ENCODE measurements at places on chromosomes 3 and 15.

- no peak for DNase-seq
Measured at GRCh38 chr15:33971811-33972210, 3.5 kb downstream of the CHRM5 start.

GRCh38 chr3:157112536-157112935 lies 47.4 kb downstream of the CCNL1 start:
- DNase-seq: no peak

- DNase-seq: no peak
Measured at GRCh38 chr15:67660446-67660845, 117.9 kb downstream of the MAP2K5 start.

GRCh38 chr3:51942603-51943450 lies 664 bp downstream of the PARP3 start:
- peak; percentile 44 for DNase-seq

DNA sequence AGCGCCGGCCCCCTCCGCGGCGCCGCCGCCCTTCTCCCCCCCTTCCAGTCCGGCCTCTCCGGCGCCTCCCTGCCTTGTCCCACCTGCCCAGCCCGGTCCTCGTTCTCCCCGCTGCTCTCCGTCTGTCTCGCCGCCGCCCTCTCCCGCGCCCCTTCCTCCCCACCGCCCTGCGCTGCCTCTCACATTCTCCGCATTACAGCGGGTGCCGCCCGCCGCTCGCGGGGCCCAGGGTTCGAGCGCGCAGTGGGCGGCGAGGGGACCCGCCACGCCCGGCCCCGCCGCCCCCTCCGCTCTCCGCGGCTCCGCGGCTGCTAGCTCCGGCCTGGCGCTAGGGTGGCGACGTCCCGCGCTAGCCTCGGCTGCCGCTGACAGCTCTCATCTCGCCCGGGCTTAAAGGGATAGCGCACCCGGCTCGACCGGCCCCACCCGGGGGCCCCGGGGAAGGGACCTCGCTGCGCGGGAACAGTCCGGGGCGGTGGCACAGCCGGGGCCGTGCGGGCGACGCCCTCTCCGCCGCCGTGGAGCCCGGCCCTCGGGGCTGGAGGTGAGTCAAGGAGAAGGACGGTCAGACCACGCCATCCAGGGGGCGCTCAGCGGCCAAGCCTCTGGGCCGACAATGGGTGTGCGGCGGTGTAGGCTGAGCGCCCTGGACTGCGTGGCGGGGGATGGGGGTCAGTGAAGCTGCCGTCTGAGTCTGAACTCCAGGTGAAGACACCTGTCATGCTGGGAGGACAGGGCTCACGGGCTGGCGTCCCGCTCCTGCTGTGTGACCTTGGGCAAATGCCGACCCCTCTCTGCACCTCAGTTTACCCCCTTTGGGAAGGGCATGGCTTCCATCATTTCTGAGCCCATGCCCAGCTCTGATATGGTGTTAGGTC lies 187.4 kb upstream of the LINGO1 start:
- DNase-seq: no peak

GRCh38 chr3:30873671-30874070 lies 20.8 kb downstream of the GADL1 start:
- no peak for DNase-seq

DNA sequence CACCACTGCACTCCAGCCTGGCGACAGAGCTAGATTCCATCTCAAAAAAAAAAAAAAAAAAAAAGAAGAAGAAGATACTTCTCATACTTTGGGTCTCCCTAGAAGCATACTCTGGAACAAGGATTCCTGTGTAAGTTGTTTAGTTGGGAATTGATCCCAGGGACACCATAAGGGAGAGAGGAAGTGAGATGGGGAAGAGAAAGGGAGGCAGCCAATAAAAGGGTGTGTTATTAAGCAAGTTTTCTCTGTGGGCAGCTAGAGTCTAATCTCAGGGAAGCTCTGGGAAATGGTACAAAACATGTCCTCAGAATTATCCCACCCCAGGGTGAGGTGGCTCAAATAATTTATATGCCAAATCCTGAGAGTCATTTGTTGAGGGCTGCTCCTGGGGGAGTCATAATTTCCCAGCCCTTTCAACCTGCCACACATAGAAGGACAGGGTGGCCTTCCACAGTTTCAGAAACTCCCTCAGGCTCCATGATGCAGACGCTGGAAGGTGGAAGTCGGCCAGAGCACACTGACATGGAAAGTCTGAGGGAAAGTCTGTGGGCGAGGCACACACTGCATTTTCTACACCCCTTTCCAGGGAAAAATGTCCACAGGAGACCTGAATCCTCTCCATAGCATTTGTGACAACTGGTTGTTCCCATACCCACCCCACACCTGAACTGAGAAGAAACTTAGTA lies 86.4 kb upstream of the SLC4A7 start:
- no peak for DNase-seq

- no peak for DNase-seq
Measured at GRCh38 chr15:69081310-69082004, 67.0 kb downstream of the NOX5 start.

GRCh38 chr3:135240426-135240825 lies 445.4 kb downstream of the EPHB1 start:
- DNase-seq: no peak

GRCh38 chr15:85906640-85907039 lies 111.9 kb upstream of the KLHL25 start:
- DNase-seq: no peak

DNA sequence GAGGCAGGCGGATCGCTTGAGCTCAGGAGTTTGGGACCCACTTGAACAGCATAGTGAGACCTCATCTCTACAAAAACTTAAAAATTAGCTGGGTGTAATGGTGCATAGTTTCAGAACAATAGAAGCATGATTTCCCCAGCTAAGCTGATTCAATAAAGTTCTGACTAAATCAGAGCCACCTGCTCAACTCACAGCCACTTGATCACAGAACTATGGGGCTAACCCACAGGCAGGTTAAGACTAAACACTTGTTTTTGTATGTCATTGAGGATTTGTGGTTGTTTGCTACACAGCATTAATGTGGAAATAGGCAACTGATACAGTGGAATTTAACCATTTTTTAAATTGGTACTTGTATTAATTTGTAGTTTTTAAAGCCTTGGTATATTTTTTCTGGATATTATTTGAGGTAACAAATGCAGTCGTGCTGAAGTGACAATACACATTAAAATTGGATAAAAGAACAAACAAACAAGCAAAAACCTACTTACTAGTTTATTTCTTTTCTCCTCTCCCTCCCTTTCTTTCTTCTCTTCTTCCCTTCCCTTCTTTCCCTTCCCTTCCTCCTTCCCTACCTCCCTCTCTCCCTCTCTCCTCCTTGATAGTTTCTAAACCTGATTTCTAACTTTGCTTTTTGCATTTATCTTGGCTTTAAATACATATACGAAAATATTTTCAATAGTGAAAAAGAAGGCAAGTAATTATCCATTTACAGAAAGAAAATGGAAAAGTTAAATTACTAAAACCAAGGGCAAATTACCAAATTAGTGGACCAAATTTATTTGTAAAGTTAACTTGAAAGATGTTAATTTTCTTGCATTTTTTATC lies 32.1 kb downstream of the OXSM start:
- no peak for DNase-seq

DNA sequence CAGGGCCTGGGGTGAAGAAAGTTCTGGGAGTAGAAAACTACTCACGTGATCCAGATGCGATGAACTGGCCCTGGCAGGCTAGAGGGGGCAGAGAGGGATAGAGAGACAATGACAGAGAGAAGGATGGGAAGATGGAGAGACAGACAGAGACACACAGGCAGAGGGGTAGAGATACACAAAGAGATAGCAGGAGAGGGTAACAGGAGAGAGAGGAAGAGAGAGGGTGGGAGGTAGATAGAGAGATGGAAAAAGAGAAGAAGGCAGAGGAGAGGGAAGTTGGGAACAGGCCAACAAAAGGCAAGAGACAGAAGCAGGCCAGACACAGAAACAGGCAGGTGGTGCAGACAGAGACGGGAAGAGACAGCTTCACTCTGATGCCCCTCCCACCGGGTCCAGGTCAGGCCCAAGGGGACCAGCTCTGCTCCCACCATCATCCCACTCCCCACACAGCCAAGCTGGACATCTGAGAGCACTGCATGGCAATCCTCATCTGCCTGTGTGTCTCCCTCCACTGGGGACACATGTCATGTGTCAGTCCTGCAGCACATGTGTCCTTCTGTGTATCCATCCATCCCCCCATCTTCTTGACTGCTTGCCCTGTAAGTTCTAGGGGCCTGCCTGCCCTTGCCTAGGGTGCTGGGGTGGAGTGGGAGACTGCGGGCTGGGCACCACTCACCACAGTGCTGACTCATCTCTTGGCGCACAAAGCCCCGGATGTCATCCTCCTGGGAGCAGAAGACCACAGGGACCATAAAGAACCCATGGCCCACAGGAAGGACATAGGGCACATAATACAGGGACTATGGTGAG lies 2.2 kb upstream of the UCN2 start:
- DNase-seq: no peak
